ENCODE measurements at places on chromosomes 11 and 22.

GRCh38 chr11:2927121-2927800, 2.0 kb downstream of the PHLDA2 start:
- no peak for DNase-seq

GRCh38 chr11:61587541-61587941, 6.7 kb upstream of the SYT7 start:
- DNase-seq: no peak

DNA sequence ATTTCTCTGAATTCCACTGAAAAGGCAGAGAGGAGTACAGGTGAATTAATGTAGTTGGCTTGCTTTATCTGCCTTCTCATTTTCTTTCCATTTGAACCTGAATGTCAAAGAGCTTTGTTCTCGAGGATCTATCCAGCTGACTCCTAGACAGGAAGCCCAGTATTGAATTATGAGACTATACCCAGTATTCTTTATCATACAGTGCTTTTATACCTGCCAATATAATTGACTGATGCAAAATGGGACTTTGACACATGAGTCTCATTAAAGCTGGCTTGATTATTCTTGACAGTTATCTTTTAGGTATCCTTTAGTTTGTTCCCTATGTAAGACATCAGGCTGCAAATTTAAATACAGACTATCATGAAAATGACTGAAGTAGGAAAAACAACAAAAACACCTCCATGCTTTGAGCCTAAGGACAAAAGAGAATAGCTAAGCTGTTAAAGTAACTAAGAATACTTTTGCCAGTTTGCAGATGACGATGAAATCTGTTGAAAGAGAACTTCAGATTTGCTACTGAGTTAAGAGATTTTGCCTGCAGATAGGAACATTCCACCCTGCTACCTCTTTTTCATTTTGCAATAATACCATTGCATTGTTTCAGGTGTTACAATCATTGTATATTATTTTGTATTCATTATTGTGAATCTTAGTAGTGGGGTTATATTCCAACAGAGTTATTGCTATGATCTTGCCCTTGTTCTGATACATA, 117.1 kb downstream of the ENTHD1 start:
- DNase-seq: no peak

- no peak for DNase-seq
Observed at GRCh38 chr22:33796494-33796893, 123.8 kb downstream of the LARGE1 start.

DNA sequence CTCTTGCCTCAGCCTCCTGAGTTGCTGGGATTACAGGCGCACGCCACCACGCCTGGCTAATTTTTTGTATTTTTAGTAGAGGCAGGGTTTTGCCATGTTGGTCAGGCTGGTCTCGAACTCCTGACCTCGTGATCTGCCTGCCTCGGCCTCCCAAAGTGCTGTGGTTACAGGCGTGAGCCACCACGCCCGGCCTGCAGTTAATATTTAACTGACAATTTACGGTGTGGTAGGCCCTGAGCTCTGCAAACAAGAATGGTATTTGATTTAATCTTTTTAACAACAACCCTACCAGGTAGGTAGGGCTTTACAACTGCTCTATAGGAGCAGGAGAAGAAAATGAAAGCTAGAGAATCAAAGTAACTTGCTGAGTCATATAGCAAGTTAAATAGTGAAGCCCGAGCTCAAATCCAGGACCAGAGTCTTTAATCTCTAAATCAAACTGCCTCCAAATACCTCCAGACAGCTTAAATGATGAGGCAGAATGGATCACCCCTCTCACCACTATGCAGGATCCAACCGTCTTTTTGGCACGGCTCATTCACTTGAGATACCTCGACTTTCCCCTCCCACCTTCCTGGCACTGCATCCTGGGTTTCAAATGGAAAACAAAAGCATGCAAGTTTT, 9.4 kb downstream of the UEVLD start:
- no peak for DNase-seq
